ENCODE measurements at places on chromosomes 11 and 22.

DNA sequence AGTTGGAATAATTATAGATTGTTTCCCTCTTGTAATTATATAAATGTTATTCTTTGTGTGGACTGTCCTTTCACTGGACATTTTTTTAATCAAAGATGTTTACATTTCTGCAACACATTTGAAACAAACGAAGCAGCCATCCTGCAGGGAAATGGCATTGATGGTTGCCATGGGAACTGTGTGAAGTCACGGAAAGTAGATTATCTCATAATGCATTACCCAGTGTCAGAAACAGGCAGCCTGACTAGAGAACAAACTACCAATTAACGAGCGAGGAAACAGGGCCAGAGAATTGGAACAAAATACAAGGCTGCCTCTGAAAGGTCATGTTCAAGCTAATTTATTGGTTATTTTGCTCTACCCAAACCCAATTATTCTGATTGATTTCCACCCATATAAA is 96.9 kb upstream of the LARGE1 start:
- DNase-seq = no peak

DNA sequence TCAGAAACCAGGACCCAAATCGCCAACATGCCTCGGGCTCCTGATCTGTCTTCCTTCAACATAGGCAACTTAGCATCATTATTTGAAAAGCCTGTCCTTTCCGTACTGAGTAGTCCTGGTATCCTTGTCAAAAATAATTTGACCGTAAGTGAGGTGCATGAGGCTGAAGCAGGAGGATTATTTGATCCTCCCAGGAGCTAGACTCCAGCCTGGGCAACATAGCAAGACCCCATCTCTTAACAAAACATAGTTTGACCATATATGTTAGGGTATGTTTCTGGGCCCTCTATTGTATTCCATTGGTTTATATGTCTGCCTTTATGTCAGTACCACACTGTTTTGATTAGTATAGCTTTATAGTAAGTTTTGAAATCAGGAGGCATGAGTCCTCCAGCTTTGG is 112.5 kb downstream of the MICAL3 start:
- no peak for DNase-seq

- DNase-seq = no peak
These were observed 29.6 kb downstream of the DHCR7 start for GRCh38 chr11:71418643-71419042.

GRCh38 chr11:126862664-126863243 is 137.8 kb downstream of the KIRREL3 start:
- DNase-seq = no peak

- DNase-seq = peak; percentile 65
These were observed 9.8 kb downstream of the CD82 start for GRCh38 chr11:44575288-44575672.

- DNase-seq = no peak
These were observed 4.1 kb upstream of the SLC25A1 start for GRCh38 chr22:19182472-19183157.

DNA sequence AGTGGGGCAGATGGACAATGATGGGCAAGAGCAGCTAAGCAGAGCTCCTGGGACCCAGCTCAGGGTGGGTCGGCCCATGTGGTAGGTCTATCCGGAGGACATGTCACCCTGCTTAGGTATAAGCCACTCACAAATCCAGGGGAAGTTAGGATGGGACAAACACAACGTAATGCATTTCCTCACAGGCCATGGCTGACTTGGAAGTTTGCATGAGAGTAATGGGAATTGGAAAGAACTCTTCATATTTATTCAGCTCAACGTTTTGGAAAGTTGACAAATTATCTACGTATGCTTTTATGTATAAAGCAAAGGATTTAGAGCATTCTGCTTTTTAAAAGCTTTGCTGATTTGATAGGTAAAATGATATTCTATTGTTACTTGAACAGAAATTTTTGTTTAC is 74.9 kb downstream of the SMCO4 start:
- no peak for DNase-seq

GRCh38 chr22:40602231-40602630 is 34.3 kb downstream of the MRTFA start:
- DNase-seq = peak; percentile 47

- no peak for DNase-seq
These were observed 7.6 kb downstream of the IGSF9B start for GRCh38 chr11:133949129-133949528.
